ENCODE measurements at places on chromosomes 11 and 22.

DNA sequence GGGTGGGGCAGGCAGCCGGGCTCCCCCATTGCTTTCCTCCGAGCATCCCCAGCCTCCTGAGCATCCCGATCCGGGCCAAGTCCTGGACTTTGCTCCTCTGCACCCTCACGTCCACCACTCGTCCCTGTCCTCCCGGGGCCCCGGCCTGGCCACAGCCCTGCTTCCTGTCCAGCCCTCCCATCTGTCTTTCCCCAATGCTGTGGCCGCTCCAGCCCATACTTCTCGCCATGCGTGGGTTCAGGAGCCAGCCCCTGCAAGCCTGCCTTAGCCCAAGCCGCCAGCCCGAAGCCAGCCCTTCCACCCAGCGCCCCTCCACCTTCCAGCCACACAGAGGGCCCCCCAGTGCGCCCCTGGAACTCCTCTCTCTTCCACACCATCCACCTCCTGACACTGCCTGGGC, 23.8 kb downstream of the MRPL23 start:
- DNase-seq = no peak

- DNase-seq = no peak
Observed at GRCh38 chr11:77665240-77665965, 27.8 kb upstream of the CLNS1A start.

DNA sequence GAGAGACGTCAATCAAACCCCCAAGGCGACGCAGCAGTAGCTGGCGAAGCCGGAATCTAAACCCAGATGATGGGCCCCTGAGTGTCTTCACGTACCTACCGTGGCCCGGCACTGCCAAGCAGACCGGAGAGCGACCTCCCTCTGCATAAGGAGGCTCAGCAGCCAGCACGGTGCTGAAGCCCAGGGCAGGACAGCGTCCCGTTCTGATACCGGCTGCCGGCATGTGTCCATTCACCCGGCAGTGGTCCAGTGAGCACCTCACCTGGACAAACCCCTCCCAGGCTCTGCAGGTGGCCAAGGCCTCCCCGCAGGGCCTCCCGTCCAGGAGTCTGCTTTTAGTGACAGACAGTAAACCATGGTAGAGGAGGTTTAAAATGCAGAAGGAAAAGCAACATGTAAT, 142.0 kb downstream of the BRD1 start:
- no peak for DNase-seq

GRCh38 chr11:68071281-68072048, 32.6 kb downstream of the TCIRG1 start:
- DNase-seq = no peak

DNA sequence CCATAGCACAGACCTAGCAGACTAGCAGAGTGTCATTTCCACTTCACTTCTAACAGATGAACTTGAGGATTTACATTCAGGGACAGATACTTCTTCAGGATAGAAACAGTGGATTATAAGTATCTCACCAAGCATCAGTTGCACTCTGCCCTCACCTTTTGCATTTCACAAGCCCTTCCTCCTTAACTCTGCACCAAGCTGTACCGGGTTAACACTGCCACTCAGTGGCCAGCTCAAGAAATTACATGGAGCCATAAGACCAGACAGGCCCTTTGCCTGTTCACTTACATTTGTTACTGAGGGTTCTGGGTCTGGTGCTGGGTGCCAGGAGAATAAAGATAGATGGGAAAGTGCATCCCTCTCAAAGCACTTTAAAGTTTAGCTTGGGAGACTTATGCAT, 309.8 kb downstream of the SHANK2 start:
- DNase-seq = no peak

DNA sequence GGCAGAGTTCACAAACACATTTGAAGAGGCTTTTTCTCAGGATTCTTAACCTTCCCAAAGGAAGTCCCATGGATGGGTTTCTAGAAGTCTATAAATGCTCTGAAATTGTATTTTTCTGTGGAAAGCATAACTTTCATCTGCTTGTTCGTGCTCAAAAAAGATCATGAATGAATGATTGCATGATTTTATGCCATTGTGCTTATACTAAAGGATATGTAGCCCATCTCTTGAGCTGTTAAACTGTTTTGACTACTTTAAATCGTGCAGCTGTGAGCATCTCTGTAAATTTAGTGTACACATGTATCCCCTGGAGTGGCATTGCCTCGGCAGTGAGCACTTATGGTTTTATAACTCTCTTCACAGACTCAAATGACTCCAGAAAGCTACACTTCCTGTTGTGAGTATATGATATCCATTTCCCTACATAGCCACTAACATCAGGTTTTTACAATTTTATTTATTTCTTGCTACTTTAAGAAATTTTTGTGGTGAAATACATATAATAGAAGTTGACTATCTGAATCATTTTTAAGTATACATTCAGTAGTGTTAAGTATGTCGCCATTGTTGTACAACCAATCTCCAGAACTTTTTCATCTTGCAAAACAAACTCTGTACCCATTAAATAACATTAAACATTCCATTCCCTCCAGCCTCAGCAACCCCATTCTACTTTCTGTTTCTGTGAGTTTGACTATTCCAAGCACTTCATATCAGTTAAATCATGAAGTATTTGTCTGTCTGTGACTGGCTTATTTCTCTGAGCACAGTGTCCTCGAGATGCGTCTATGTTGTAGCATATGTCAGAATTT, 8.0 kb downstream of the NEAT1 start:
- DNase-seq = no peak

GRCh38 chr22:24177045-24177444, 4.2 kb upstream of the SUSD2 start:
- no peak for DNase-seq

GRCh38 chr22:50576070-50576469, 2.2 kb downstream of the CPT1B start:
- no peak for DNase-seq

DNA sequence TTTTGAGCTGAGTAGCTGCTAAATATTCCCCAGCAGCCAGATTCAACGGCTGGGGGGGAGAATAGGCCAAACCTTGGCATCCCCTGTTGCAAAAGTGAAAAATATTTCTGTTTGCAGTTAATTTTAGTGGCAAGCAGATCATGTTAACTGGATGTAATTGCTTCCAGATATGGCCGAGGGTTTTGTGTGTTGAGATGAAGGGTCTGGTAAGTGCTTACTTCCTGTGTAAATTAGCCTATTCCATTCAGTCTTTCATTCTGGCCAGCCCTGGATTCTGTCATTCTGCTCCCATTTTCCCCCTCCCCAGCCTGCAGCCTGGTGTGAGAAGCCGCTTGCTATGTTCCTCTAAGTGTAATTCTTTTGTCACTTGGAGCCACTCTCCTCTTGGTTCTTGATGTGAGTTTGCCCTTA, 17.4 kb downstream of the ZBTB16 start:
- no peak for DNase-seq

DNA sequence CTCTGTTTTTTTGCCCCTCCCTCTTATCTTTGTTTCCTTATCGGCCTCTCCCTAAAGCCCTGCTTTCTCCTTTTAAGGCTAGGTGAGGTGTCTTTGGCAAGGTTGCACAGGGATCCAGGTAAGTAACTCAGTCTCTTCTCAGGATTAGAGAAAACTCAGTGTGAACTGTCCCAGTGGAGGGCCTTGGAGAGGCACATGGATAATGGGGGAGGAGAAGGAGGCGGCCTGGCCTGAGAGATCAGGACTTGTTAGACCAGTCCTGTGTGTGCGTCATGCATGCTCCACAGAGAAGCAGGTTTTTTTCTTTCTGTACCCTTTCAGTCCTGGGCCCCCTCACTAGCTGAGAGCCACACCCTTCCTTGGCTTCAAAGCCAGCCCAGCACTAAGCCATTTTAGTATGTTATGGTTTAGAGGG, 19.9 kb downstream of the CTNND1 start:
- no peak for DNase-seq

DNA sequence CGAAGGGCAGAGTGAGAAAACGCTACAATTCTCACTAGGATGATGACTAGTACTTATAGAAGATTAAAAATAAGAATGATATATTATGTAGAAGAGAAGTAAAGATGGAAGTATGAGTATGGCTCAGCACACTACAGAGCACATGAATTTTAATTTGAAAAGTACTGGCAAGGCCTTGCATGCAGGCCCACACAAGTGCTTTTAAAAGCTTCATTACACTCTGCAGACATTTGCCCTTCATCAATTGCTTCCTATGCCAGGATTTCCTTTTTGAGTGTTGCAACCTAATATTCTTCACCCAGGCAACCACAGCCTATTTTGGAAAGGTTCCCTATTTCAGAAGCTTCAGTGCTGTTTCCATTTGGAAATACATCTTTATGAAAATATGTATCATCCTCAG, 81.1 kb downstream of the LARGE2 start:
- no peak for DNase-seq

DNA sequence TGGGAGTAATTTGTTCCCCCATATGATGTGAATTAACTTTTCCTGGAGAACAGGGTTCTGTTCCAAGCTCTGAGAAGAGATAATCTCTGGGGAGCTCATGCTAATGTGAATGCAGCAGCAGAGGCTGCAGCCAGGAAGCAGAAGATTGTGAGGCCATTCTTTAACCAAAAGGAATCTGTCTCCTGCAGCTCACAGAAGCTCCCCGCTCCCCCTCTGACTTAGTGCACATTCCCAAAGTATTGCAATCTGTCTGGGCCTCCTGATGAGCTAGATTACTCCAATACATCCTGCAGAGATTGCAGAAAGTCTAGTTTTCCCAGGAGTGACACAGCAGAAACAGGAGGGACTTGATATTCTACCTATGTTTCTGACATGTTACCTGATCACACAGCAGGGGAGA, 420.6 kb upstream of the FAT3 start:
- DNase-seq = no peak

DNA sequence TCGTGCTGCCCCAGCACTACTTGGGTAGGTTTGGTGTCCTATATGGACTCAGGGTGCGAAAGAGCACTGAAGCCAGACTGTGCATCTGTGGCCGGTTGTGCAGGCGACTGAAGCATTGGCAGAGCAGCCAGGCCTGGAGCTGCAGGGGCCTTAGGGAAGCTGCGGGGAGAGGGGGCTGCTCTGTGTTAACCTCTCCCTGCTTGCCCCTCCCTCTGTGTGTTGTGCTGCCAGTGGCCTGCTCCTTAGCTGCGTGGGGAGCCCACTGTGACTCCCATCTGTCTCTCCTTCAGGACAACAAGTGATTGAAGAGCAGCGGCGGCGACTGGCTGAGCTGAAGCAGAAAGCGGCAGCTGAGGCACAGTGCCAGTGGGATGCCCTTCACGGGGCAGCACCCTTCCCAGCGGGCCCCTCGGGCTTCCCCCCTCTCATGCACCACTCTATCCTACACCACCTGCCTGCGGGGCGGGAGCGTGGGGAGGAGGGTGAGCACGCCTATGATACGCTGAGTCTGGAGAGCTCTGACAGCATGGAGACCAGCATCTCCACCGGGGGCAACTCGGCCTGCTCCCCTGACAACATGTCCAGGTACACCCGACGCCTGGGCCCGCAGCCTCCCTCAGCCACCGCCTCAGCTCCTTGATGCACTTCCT, 34.3 kb downstream of the TREH start:
- DNase-seq = no peak

- no peak for DNase-seq
Observed at GRCh38 chr11:34353881-34354280, 3.9 kb downstream of the ABTB2 start.

DNA sequence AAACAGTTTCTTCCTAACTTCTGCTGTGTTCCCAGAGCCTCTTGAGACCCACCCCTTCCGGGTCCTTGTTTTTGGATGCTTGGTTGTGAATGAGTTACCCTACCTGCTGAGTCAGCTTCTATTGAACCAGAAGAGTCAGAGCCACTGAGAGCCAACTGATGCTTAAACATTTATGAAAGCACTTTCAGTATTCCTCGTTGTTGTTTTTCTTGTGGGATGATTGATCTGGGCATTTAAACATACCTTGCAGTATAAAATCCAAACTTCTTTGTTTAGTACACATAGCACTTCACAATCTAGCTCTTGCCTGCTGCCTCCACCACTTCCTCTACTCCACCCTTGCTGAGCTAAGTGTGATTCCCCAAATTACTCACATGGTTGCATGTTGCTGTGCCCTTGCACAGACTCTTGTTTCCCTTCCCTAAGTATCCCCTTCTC, 5.5 kb downstream of the PRSS23 start:
- no peak for DNase-seq

DNA sequence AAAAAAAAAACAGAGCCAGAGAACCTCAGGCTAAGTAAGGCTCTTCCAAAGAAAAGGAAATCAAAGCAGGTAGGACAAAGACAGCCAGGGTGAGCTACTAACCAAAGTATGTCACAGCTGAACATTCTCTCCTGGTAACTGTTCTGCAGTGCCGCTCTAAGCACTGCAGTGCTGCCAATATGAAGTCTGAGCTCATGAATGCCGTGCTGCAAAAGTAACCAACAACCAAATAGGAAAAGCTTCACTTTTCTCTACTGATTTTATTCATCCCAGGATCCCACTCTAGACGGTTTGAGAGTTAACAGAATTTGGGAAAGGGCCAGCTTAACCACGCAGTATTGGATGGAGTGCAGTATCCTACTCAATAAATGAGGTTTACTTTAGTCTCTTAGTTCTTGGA, 3.5 kb downstream of the SIK3 start:
- no peak for DNase-seq

- DNase-seq = no peak
Observed at GRCh38 chr22:39384750-39385480, 14.7 kb upstream of the TAB1 start.

DNA sequence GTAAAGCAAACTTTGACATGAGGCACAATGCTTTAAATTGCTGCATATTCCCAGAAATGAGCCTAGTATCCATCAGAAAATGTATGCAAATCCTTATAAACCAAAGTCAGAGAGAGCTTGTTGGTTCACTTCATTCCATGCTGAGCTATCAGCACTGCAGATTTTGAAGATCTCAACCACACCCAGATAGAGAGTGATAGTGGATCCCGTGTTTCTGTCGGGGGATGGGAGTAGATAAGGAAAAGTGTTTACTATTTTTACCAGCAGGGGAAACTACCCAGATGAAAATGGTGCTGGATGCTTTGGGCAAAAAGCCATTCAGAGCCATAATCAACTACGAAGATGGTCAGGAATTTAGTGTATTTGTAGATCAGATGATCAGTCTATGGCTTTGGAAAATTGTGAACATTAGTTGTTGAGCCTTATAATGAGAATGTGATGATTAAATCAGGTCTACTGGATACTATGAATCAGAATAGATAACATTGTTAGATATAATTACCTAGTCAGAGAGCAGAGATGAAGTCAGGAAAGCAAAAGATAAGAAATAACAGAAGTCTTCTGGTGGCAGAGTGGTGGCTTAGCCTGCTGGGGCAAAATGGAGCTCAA, 10.8 kb downstream of the OR51B6 start:
- DNase-seq = no peak
